Ovary (tissue), 10 donors: ENCODE measurements at places on chromosomes 1 and 21.
A peak's percentile ranks its signal among the peaks of the same experiment; 100 is the strongest.

DNA sequence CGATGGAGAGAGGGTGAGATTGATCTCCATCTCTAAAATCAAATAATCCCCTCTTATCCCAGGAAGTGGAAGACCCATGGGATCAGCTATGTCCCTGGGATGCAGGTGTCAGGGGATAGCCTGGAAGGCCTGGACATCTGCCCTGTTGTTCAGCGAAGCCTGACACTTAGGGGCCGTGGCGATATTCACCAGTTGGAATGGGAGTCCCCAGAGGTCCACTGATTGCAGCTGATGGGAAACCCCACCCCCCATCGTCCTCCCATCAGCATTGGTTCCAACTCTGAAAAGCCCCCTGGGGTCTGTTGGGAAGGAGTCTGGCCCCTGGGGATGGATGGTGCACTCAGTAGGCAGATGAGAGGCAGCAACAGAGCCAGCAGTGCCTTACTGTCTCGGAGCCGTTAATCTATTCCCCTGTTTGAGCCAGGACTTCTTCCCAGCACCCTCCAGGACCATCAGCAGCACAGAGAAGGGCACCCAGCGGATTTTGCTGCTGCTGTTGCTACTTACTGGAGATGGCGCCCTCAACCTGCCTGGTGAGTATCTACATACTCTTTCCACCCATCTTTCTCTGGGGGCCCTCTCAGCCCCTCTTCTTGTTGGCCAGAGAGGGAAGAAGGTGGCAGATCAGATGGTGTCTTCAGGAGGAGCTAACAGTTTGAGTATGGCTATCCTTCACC lies 13.4 kb downstream of the CATSPER4 start:
- no peak for DNase-seq

- DNase-seq = no peak
Measured at GRCh38 chr21:42332557-42333317, 17.5 kb upstream of the TFF3 start.

- DNase-seq = no peak
Measured at GRCh38 chr1:156074661-156075060, 7.6 kb downstream of the MEX3A start.

DNA sequence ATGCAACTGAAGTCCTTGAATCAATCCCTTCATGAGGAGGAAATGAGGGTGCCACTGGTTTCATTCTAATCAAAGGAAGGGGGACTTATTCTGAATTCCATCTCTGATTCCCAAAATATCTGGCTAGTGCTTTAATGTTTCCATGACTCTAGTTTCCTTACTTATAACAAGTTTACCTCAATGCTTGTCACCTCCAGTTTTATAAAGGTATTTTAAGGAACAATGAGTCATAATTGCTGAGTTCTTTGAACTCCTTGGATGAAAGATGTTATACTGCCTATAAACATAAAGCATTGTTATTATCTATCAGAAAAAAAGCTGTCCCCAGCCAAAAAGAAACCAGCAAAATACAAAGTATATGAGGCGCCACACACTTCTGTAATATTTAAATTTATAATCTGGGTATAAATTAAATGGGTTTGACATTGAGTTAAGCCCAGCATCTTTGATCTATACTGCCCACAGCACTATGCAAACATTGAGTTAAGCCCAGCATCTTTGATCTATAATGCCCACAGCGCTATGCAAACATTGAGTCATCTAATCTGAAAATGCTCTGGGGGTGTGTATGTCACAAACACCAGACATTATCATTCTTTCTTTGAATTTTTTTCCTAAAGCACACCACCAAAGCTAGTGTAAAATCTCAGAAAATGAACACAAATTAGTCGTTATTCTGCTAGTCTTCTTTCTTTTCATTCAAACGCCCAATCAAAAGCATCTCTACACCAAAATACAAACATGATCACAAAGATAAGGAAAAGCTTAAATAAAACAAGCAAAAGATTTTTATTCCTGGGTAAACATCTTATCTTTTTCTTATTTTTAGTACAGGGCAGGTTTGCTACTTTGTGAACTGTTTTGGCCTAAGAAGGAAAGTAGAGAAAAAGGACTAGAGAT lies 11.5 kb upstream of the CXADR start:
- DNase-seq = no peak

DNA sequence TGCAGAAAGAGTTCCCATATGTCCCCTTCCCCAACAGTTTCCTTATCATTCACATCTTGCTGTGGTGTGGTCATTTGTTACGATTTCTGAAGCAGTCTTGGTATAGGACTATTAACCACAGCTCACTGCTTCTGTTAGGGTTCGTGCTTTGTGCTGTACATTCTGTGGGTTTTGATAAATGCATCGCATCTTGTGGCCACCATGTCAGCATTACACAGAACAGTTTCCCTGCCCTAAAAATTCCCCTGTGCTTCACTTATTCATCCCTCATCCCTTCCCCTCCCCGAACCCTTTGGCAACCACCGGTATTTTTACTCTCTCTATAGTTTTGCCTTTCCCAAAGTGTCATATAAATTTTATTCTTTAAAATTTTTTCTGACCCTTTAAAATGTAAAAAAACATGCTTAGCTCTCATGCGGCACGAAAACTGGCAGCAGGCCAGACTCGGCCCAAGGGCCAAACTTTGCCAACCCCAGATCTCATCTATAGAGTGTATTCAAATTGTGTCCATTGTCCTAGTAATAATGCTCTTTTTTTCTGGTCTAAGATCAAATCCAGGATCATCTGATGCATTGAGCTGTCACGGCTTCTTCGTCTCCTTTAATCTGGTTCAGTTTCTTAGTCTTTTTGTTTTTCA lies 78.2 kb downstream of the SIM2 start:
- no peak for DNase-seq

DNA sequence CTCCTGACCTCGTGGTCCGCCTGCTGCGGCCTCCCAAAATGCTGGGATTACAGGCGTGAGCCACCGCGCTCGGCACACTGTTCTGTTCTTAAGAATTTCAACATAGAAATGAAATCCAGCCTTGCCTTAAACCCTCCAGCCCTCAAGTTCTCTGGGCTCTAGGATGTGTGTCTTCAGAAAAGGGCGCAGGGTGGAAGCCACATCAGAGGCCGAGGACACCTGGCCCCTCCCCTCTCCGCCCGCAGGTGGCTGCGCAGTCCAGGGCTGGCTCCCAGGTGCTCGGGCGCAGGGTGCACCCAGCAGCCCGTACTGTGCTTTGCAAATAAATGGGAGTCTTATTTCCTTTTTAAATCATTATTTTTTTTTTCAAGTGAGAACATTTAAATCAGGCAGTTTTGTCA lies 2.0 kb upstream of the C1orf174 start:
- DNase-seq = peak; percentile 60

- DNase-seq = no peak
Measured at GRCh38 chr1:191160837-191161236, 683.2 kb upstream of the BRINP3 start.

DNA sequence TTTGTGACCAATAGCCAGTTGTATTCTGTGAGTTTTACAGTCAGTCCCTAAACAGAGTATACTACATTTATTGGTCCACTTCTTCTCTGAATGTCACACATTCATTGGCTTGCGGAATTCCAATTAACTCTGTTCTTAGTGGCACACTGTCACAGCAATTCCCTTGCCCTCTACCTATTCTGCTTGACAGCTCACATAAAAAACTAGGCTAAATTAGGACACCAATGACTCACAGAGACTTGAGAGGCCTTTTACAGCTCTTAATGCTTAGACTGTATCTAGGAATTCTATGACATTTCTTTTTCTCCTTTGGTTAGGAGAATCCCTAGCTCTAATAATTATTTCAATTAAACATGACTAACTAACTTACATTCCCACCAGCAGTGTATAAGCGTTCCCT lies 104.1 kb downstream of the NEGR1 start:
- DNase-seq = no peak

DNA sequence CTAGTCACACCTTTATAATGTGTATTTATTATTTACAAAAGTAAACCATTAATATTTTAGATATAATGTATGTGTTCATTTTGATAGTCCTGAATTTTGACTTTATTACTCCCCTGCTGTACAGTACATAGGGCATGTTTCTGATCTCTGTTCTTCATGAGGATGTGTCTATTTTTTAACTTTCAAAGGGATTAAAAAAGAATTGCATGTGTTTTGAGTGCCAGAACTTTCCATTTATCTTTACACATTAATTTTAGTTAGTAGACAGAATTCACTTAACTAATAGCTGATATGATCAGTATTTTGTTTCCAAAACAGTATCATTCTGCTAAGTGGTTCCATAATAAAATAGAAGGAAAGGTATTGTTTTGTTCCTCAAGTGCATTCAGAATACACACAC lies 3.1 kb downstream of the PBX1 start:
- DNase-seq = no peak

DNA sequence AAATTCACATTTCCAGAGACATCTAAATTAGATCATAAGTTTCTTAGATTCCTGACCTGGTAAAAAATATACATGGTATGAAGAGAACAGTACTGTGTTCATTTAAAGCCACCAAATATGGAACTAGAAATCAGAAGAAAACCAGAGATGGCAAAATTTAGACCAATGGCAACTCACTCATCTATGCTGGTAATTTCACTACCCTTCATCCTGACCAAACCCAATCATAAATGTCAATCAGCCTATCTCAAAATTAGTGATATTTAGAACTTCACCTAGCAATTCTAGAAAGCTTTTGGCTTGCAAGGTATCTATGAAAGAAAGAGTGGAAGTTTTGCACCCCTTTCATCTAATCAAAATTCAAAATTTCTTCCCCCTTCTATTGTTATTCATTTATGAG lies 107.7 kb downstream of the NIBAN1 start:
- DNase-seq = no peak

- DNase-seq = peak; percentile 51
Measured at GRCh38 chr1:31155216-31155806, 84.4 kb downstream of the NKAIN1 start.

- DNase-seq = no peak
Measured at GRCh38 chr1:175445646-175446045, 253.1 kb upstream of the KIAA0040 start.

DNA sequence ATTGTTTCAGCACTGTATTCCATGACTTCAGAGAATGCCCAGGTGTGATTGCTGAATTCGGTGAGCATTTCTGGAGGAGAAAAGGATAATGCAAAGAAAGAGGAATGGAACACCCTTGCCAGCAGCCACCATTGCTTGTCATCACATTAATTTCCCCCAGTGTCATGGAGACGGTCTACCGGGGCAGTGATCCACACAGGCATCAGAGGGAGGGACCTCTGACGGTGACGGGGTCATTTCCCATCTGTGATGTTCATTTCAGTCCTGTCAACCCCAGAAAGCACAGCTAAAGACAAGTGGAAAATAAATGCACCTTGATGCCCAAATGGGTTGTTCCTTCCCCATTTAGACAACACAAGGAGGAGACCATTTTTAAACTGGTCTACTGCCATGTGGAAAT lies 376.4 kb downstream of the PCP4 start:
- no peak for DNase-seq

- peak; percentile 33 for DNase-seq
Measured at GRCh38 chr21:42040411-42041180, 30.4 kb upstream of the ZBTB21 start.

- no peak for DNase-seq
Measured at GRCh38 chr1:230701895-230702768, 11.8 kb downstream of the AGT start.

- DNase-seq = no peak
Measured at GRCh38 chr1:87497380-87498203, 168.9 kb downstream of the LMO4 start.

GRCh38 chr21:41670056-41670805 lies 96.6 kb downstream of the RIPK4 start:
- no peak for DNase-seq
